Natural killer cell treated with Interleukin-12 subunit alpha and Interleukin-12 subunit beta and Interleukin-15 and Interleukin-18, amount 100 ng/mL, for 72 hours (primary cell): ENCODE measurements at places on chromosomes 2 and 18. TPM values are rescaled to one million over a fixed set of nuclear protein-coding genes. Genes with fewer than 3 reads are reported as not detected.

DNA sequence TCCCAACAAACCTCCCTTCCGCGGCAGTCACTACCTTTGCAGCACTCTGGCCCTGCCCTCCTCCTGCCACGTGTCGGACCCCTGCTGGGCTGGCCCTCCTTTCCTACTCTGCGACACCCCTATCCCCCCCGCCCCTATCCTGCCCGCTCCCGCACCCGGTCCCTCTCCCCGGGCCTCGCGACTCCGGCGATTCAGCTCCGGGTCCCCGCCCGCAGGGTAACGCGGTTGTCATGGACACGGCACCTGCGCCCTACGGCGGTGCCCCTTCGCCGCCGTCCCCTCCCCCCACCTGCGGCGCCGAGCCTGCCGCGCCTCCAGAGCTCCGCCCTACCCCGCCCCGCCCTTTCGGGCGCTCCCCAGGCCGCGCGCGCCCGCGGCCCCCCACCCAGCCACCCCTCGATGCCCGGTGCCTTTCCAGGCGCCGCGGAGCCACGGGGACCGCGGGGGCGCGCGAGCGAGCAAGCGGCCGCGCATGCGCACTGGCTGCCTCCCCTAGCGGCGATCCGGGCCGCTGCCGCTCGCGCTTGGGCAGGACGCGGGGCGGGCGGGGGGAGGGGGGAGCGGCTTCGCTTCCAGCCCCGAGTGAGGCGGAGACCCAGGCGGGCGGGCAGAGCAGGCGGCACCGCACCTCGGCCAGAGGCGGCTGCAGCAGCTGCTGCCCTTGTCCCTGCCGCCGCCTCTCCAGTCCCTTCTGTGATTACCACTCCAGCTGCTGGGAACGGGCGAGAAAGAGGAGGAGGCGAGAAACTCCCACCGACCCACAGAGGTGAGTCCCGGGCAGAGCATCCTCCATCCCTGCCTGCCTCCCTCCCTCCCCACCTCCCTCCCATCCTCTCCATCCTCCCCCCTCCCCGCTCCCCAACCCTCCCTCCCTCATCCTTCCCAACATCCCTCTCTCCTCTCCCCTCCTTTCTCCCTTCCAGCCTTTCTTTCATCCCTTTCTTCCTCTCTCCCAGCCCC, at the start of gene CTNNA2:
CTNNA2 (plus strand) TSS at position 610 of the 960 bp plus-strand sequence.
- DNase-seq, result no peak

GRCh38 chr2:130728549-130729316, at the start of gene GPR148:
Gene GPR148 (plus strand): TSS chr2:130729070. CDS start chr2:130729152, 82 bp downstream.
- DNase-seq, result no peak

Gene CD226
- 153 TPM for total RNA-seq

- no peak for DNase-seq
Observed at GRCh38 chr18:23580677-23581367, 5.5 kb downstream of the NPC1 start.

Gene ARHGAP28
- not detected for total RNA-seq

Gene TFCP2L1
- 0.19 TPM for total RNA-seq

Gene SERPINB11
- not detected for total RNA-seq

DNA sequence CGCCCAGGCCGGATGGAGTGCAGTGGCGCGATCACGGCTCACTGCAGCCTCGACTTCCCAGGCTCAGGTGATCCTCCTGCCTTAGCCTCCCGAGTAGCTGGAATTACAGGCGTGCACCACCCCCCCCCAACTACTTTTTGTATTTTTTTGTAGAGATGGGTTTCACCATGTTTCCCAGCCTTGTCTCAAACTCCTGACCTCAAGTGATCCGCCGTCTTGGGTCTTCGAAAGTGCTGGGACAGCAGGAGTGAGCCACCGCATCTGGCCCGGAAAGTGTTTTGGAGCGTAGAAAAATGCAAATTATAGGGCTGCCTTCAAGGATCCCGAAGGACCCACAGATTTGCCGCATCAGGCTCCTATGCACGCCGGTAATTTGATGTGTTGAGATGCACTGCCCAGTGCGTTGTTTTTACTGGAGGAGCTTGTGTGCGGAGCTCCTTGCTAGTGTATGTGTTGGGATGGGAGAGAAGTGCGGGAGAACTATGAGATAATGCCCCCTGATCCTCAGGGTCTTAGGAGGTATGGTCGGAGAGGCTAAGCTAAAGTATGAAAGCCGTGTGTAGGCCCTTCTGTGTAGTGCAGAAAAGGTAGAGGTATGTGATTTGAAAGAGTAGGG, 1.2 kb upstream of the CLASP1 start:
- no peak for DNase-seq

GRCh38 chr2:13515254-13515653, 798.5 kb downstream of the TRIB2 start:
- DNase-seq, result no peak

GRCh38 chr2:205706769-205707381, 24.6 kb downstream of the NRP2 start:
- DNase-seq, result no peak

Gene OSBPL6
- total RNA-seq, result 0.33 TPM

Gene LRATD1
- total RNA-seq, result not detected

Gene SP140
- 67.9 TPM for total RNA-seq

Gene PROKR1
- total RNA-seq, result not detected

- no peak for DNase-seq
Observed at GRCh38 chr2:79994965-79995364, 309.6 kb downstream of the LRRTM1 start.

Gene SERPINB2
- total RNA-seq, result not detected

GRCh38 chr2:130150181-130151144, 5.6 kb upstream of the CCDC74B start:
- DNase-seq, result no peak

- DNase-seq, result no peak
Observed at GRCh38 chr2:71829008-71829407, 318.7 kb downstream of the CYP26B1 start.

Gene KLHL41
- not detected for total RNA-seq

Gene FMNL2
- total RNA-seq, result 0.48 TPM

DNA sequence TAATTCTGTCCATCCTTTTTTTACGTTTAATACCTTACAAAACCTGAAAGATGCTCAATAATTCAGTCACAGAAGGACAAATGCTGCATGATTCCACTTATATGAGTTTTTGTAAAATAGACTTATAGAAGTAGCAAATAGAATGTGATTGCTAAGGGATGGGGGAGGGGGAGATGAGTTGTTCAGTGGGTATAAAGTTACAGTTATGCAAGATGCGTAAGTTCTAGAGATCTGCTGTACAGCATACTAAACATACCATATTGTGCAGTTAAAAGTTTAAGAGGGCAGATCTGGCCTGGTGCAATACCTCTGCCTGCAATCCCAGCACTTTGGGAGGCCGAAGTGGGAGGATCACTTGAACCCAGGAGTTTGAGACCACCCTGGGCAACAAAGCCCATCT, 78.8 kb downstream of the TET3 start:
- DNase-seq, result no peak

GRCh38 chr2:240018071-240018750, 6.9 kb downstream of the NDUFA10 start:
- DNase-seq, result no peak

- no peak for DNase-seq
Observed at GRCh38 chr18:55416791-55417190, 171.2 kb downstream of the TCF4 start.

DNA sequence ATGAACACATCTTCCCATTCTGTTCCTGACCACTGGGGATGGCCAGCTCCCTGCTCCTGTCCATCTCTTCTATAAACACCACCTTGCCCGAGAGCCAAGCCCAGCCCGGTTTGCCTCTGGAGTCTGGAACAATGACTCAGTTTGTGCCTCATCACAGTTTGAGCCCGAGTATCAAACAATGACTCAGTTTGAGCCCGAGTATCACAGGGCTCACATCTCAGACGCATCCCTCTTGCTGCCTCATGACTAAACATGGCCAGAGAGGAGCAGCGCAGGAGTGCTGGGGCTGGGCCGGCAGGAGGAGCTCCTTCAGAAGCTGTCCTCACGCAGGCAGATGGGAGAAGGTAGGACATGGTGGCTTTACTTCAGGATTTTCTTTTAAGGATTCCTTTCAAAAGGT, 68.7 kb downstream of the PXDN start:
- no peak for DNase-seq

Gene SLC23A3
- 3.3 TPM for total RNA-seq

DNA sequence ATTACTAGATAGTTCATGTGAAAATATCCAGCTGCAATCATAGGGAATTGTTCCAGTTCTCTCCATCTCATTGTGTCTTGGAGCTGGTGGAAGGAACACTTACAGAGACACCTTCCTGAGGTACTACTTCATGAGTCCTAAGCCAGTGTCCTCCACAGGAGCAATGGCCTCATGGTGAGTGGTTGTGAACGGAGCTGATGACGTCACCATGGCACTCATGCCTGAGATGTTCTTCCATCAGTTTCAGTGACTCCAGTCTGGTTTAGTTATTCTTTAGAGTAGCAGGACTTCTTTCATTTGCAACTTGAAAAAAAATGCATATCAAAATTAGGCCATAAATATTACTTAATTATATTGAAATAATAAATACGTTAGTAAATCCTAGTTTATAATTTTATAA, 418.6 kb downstream of the ZNF521 start:
- DNase-seq, result no peak

Gene NPAS2
- total RNA-seq, result 0.31 TPM

Gene CCL20
- not detected for total RNA-seq

DNA sequence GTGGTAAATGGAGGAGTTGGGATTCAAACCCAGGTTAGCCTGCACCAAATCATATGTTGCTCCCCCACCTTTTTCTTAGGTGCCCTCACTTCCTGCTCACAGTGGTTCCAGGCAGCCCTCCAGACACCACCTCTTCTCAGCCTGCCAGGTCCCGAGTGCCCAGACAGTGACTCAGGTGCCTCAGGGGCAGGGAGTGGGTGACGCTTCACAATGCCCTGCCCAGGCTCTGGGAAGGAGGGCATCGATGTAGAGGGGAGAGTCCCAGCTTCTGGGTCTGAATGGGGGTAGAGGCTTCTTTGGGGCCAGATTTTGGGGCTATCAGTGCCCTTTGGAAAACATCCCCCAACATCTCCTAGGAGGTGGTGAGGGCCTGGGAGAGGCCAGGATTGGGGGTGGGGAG, 5.2 kb upstream of the DNAJB2 start:
- DNase-seq, result no peak

- DNase-seq, result no peak
Observed at GRCh38 chr2:46350029-46350689, 53.0 kb downstream of the EPAS1 start.

GRCh38 chr18:22705328-22705727, 227.8 kb upstream of the RBBP8 start:
- DNase-seq, result no peak

Gene VWA3B
- total RNA-seq, result not detected

GRCh38 chr2:159140070-159140769, 146.3 kb downstream of the WDSUB1 start:
- DNase-seq, result no peak

Gene LTBP1
- total RNA-seq, result 0.76 TPM

DNA sequence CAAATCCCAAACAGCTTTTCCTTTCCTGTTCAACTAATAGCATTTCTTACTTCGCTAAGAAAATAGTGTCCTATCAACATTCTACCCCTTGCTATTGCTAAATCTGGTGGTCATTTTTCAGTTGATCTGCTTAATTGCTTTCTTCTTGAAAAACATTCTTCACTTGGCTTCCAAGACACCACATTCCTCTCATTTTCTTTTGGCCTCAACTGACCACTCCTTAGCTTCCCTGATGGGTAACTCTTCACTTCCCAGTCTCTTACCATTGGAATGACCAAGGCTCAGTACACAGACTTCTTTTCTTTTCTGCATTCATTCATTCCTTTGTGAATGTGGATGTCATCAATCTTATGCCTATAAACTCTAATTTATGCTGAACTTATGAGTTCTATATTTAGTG, 230.8 kb upstream of the CDH2 start:
- DNase-seq, result no peak

Gene CHST9
- not detected for total RNA-seq

Gene PRSS56
- total RNA-seq, result not detected

Gene XIRP2
- not detected for total RNA-seq

GRCh38 chr2:195404651-195405050, 252.4 kb upstream of the SLC39A10 start:
- DNase-seq, result no peak

DNA sequence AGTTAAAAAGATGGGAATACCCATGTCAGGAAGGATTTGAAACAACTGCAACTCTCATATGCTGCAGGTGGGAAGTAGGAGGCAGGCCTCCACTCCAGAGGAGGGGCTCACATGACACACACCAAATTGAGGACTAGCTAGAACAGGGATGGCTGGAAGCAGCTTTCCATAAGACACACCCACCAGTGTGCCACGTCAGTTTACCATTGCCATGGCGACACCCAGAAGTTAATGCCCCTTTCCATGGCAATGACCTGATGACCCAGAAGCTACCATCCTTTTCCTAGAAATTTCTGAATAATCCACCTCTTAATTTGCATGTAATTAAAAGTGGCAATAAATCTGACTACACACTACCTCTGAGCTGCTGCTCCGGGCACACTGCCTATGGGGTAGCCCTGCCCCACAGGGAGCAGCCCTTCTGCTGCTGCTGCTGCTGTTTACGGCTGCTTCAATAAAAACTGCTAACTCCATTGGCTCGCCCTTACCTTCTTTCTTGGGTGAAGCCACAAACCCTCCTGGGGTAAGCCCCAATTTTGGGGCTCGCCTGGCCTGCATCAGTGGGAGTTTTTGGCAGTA, 89.4 kb downstream of the RRM2 start:
- DNase-seq, result no peak

GRCh38 chr2:209809256-209809655, 37.6 kb downstream of the UNC80 start:
- no peak for DNase-seq

GRCh38 chr18:22207021-22207758, 37.8 kb downstream of the GATA6 start:
- DNase-seq, result no peak

Gene MYCN
- total RNA-seq, result not detected

Gene VWC2L
- total RNA-seq, result not detected

GRCh38 chr18:3321133-3321812, 59.3 kb downstream of the MYL12B start:
- no peak for DNase-seq

Gene NAT8
- not detected for total RNA-seq

GRCh38 chr2:126650994-126651393, 5.0 kb upstream of the GYPC start:
- no peak for DNase-seq

Gene FBXO15
- not detected for total RNA-seq

Gene PLA2R1
- total RNA-seq, result not detected

DNA sequence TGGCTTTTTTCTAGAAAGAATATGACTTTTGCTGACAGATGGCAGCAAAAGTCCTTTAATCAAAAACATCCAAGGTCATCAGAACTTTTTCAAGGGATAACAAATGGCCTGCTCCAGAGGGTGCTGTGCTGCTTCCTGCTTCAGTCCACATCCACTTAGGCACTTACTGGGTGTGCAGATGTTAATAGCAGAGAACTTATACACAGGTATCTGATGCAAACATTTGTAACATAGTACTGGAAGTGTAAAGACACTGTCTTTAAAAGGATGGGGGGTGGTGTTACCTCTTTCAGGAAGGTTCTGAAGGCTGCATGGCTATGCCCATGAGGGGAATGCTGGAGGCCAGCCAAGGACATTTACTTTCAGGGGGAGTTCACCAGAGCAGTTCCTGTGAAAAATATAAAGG, 5.5 kb downstream of the HOXD8 start:
- no peak for DNase-seq
